WTC11 (cell line): ENCODE measurements at places on chromosomes 1 and 21.
A peak's percentile ranks its signal among the peaks of the same experiment; 100 is the strongest.

- no peak for DNase-seq
These were observed 7.0 kb downstream of the FCAMR start for GRCh38 chr1:206963119-206963712.

- DNase-seq, result no peak
These were observed 127.8 kb upstream of the TIAM1 start for GRCh38 chr21:31471865-31472264.

DNA sequence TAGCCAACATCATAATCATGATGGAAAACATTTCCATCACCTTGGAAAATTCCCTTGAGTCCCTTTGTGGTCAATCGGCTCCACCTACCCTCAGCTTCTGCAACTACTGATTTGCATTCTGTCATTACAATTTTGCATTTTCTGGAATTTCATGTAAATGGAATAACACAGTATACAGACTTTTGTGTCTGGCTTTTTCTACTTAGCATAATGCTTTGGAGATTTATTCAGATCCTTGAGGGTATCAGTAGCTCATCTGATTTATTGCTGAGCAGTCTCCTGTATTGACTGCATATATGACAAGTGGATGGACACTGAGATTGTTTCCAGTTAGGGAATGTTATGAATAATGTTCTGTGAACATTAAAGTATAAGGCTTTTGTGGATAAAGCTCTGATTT lies 358.3 kb downstream of the USP25 start:
- DNase-seq, result no peak

DNA sequence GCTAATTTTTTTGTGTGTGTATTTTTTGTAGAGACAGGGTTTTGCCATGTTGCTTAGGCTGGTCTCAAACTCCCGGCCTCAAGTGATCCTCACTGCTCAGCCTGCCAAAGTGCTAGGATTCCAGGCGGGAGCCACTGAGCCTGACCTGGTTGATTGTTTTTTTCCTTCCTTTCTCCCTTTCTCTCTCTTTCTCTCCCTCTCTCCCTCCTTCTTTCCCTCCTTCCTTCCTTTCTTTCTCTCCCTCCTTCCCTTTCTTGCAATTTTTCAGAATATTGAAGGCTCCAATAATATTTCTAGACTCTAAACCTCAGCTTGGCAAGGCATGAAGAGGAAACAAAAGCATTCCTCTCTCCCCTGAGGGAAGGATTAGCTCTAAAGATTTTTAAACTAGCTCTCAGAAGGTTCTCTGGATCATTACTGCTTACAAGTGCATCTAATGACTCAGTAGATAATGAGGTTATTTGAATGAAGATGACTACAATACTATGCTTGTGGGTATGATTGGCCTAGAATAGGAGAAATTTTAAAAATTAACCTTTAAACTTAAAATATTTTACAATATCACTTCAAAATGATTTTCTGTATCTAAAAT lies 68.5 kb upstream of the GADD45A start:
- no peak for DNase-seq

- no peak for DNase-seq
These were observed 3.7 kb downstream of the GPR37L1 start for GRCh38 chr1:202126426-202126825.

- DNase-seq, result peak; percentile 57
These were observed 10.7 kb downstream of the RAB42 start for GRCh38 chr1:28602536-28603439.

DNA sequence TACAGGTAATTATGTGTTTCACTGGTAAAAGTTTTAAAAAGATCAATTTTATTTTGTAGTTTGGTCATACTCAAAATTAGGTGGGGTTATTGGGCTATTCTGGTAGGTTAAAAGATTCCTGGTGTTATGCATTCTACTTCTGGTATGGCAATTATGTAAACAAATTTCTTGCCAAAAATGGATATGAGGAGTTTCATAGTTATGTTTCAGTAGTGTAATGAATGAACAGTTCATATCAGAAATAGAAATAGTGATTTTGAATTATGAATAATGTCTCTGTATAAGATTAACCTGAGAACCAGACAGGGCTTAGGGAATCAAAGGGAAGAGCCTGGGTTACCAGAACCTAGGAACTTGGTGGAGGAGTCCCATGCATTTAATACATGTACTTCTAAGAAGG lies 15.9 kb downstream of the ATF6 start:
- no peak for DNase-seq

DNA sequence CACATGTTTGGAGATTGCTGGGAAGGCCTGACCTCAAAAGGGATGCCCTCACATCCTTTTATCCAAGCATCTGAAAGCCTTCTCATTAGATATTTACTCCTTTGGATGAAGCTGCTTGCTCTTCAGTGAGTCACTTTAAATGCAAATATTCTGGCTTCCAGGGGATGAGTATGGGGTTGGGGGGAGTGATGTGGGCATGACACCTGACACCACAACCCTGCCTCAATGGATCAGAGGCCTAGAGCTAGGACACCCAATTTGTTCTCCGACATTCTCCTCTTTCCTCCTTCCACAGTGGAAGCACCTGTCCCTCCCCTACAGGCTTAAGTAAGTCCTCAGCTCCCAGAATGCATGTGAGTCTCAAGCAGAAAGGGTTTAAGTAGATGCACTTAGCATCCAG lies 238.3 kb downstream of the OMA1 start:
- DNase-seq, result no peak

DNA sequence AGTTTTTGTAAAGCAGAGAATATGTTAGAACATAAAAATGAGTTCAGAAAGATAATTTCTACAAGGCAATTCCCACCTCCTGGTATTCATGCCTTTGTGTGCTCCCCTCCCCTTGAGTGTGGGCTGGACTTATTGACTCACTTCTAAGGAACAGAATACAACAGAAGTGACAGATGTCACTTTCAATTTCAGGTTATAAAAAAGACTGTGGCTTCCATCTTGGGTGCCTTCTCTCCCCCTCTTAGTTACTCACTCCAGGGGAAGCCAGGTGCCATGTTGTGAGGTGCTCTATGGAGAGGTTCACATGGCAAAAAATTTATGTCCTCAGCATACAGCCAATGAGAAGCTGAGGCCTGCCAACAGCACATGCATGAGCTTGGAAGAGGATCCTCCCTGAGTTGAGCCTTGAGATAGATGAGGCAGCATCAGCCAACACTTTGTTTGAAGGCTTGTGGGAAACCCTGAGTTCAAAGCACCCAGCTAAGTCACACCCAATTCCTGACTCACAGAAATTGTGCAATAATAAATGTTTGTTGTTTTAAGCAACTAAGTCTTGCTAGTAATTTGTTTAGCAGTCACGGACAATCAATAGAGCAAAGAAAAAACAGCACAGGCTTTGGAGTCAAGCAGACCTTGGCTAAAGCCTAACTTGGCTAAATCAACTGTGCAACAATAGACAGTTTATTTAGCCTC lies 73.5 kb upstream of the NGF start:
- no peak for DNase-seq

DNA sequence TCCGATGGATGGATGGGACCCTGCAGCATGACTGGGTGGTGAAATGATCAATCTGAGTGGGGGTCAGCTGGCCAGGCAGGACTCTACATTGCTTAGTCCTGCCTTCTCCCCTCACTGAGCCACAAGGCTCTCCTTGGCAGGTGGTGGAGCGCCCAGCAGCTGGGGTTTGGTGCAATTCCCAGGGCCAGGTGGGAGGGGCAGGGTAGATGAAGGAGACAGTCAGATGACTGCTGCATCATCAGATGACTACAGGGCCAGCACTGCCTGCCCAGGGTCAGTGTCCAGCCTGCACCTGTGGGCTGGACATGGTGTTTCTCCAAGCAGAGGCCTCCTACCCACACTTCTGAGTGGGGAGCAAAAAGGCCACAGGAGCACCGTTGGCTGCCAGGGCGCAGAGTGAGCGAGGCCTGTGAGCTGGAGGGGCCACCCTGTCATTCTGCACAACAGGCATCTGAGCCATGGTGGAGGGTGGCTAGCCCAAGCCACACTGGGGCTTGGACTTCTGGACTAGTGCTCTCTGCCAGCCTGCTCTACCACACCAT lies 103.9 kb upstream of the EDN2 start:
- no peak for DNase-seq

DNA sequence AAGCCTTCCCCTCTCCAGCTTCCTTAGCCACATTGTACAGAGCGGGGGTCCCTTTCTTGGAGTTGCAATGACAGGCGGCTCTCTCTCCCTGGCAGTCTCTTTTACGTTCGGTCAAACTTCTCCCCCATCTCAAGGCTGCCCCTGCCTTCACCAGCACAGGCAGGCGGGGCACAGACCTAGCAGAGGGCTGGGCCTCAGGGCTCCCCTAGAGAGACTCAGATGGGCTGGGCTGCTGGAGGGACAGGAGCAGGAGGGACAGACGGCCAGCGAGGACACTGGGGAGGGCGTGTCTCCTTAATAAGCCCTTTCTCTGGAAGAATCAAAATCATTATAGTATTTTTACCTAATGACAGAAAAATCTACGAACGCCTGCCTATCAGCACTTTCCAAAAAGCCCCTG lies 79.6 kb downstream of the CASZ1 start:
- no peak for DNase-seq

DNA sequence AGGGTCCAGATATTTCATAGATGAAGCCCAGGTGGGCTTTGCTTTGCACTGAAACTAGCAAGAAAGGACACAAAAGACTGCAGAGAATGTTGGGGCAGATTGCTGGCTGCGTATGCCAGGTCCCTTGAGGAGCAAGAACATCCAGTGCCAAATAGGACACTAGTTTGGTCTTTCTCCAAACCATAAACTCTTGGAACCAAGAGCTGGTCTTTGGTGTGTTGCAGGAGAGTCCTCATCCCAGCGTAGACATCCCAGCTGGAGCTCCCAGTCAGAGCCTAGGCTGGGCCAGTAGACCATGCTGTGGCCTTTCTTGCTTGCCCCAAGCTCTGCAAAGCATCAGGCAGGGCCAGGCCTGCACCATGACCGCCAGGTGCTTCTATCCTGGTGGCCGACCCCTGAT lies 87.5 kb downstream of the ATP5PO start:
- DNase-seq, result no peak

DNA sequence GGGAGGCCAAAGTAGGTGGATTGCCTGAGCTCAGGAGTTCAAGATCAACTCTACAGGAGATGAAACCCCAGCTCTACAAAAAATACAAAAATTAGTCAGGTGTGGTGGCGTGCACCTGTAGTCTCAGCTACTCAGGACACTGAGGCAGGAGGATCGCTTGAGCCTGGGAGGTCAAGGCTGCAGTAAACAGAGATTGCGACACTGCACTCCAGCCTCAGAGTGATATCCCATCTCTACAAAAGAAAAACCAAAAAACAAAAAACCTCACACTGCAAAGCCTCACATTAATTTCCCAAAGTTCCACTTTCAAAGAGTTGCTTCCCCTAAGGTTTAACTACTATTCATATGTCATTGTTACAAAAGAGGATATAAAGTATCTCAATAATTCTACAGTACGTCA lies 29.0 kb upstream of the FBXO28 start:
- no peak for DNase-seq

DNA sequence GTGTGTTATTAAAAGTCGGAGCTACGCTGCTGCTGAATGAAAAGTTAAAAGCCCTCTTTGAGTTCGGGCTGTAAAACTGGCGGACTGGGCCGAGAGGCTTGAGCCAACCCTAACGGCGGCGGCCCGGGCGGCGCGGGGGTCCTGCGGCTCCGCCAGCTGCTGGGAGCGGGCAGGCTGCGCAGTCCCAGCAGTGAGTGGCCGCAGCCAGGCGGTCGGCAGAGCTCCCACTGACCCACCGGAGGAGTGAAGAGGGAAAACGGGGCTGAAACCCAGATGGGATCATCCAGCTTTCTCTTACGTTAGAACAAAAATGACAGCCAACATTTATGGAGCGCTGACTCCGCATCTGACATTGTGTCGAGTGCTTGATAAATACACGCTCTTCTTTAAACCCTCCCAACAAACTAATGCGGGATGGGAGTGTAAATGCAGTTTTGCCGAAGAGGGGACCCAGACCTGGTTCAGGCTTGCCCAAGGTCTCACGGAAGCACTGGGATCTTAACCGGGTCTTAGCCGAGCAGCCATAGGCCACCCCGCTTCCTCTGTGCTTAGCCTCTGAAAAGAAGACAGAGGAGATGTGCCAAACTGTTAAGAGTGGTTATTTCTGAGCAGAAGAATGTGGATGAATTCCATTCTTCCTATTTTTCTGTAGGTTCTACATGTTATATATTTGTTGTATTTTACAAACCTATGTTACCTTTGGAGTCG lies 3.5 kb downstream of the GRHL3 start:
- peak; percentile 46 for DNase-seq

- no peak for DNase-seq
These were observed 808.6 kb downstream of the USP25 start for GRCh38 chr21:16538405-16538804.

DNA sequence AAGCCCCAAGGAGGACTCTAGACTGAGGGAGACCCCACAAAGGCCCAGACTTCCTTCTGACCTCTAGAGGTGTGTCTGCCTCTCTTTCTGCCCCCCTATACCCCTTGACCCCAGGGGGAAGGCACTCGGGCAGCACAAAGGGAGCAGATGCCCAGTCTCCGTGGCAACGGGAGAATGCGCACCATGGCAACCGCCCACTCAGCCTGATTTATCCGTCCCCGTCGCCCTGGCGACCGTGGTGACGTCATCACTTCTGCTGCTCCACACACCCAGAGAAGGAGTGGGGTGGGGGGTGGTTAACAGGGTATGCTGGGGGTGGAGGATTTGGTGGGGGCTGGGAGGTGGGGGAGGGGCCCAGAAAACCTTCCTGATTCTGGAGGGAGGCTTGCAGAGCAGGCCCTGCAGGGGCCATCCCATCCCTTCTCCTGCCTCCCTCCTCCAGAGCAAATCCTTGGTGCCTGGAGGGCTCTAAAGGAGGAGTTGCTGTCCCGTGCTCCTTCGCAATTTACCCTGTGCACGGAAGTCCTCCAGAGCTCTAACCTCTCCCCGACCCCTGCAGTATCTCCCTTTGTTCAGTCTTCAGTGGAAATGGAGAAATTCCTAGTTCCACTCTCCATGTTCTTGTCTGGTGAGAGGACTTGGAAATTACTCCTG lies 6.3 kb downstream of the CELF3 start:
- peak; percentile 81 for DNase-seq

DNA sequence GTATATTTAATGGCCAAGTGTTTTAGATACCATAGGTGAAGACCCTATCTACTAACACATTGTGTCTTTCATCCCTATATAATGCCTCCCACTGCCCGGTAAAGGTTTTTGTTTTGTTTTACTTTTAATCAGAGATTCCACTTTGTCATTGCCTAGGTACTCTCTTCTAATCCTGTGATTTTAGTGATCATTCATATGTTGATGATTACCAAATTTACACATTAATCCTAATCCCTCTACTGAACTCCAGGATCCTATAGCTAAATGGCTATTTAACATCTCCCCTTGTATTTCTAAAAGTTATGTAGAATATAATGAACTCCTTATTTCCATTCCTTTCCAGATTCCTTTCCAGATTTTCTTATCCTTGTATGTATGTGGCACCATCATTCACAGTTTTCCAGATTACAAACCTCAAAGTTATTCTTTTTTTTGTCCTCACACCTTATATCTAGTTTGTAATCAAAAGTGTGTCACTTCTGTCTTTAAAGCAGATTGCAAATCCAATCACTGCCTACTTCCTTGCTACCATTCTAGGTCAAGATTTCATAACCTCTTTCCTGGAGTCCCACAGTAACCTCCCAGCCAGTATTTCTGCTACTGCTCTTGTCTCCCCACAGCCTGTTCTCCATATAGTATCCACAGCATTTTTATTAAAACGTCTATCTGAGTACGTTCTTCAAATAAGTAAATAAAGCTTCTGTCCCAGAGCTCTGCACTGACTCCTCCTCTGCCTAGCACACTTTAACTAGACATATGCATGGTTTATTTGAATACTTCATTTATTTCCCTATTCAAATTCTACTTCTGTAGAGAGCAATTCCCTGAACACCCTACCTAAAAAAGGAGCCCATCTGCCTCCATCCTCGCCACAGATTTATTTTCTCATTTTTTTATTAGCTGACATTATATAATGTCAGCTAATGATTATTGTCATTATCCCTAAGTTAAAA lies 157.8 kb downstream of the KCNT2 start:
- no peak for DNase-seq
